ENCODE measurements at places on chromosomes 11 and 22.

- peak; percentile 22 for DNase-seq
Measured at GRCh38 chr11:31798057-31798553, 13.0 kb downstream of the PAX6 start.

DNA sequence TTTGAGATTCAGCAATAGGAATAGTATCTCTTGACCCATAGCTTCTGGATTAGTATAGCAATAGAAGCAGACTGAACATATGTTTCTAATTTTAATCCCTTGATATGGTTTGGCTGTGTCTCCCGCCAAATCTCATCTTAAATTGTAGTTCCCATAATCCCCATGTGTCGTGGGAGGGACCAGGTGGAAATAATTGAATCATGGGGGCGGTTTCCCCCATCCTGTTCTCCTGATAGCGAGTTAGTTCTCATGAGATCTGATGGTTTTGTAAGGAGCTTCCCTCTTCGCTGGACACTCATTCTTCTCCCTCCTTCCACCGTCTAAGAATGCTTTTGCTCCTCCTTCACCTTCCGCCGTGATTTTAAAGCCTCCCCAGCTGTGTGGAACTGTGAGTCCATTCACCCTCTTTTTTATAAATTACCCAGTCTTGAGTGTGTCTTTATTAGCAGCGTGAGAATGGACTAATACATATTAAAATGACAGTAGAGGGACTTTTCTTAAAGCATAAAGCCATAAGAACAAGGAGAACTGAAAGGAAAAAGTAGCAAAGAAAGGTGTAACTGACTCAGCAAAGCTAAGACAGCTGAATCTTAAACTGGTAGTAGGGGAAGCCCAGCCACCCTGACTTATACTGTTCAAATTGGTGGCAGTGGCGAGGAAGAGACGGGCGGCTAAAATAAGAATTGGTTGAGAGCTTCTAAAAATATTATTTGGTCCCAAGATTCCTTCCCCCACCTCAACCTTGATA lies 20.3 kb upstream of the SLN start:
- DNase-seq = no peak

DNA sequence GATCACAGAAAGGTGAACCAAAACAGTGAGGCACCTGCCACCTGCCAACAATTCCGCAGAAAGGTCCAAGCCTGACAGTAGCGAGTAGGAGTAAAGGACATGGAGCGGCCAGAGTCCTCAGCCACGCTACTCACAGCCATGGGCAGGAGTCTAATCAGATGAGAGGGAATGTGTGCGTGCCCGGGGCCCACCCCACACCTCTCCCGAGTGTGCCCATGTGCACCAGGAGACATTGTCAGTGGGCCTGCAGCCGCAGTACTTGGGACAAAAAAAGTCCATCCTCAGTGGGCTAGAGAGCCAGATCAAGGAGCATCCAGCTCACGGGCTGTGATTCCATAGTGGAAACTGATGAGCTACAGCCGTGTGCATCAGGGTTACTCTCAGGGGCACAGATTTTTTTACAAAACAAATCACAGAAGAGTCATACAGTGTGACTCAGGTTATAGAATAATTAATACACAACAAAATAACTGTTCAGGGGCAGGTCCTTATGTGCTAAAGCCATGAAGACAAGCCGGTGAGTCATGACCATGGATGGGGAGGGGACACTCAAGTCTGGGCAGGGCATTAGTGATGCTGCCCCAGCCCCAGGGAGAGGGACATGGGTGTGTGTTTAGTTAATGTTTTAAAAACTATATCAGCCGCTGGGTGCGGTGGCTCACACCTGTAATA lies 12.0 kb downstream of the SART1 start:
- DNase-seq = no peak

GRCh38 chr22:29715240-29715639 lies 4.6 kb upstream of the CABP7 start:
- DNase-seq = no peak

DNA sequence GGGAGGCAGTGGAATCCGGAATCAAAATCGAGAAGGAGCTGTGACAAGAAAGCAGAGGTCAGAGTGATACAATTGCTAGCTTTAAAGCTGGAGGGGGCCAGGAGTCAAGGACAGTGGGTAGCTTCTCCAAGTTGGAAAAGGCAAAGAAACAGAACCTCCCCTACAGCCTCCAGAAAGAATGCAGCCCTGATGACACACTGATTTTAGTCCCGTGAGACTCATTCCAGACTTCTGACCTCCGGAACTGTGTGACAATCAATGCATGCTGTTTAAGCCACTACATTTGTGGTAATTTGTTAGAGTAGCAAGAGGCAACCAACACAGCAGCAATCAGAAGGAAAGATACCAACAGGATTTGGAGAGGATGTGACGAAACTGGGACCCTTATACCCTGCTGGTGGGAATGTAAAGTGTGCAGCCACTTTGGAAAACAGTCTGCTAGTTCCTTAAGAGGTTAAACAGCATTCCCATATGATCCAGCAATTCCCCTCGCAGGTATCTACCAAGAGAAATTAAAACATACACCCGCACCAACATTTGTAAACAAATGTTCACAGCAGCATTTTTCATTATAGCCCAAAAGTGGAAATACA lies 66.7 kb downstream of the DSCAML1 start:
- no peak for DNase-seq

DNA sequence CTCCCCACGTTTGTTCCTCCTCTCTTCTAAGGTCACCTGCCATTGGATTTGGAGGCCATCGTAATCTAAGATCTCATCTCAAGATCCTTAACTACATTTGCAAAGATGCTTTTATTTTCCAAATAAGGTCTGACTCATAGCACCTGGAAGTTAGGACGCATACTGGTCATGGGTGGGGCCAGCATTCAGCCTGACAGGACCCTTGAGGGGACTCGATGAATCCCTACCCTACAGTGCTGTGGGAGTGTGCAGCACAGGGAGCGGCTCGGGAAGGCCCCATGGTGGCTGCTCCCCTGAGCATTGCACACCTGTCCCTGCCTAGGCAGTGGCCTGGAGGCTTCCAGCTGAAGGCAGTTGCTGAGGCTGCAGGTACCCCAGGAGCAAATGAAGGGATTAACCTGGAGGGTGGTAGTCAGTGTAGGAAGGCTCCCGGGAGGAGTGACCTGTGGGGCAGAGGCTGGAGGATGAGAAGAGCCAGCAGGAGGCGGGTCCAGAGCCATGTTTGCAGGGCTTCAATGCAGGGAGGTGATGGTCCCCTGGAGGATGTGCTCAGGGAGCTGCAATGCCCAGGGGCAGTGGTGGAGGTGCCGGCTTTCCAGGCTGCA lies 362.2 kb downstream of the CTTN start:
- DNase-seq = no peak

DNA sequence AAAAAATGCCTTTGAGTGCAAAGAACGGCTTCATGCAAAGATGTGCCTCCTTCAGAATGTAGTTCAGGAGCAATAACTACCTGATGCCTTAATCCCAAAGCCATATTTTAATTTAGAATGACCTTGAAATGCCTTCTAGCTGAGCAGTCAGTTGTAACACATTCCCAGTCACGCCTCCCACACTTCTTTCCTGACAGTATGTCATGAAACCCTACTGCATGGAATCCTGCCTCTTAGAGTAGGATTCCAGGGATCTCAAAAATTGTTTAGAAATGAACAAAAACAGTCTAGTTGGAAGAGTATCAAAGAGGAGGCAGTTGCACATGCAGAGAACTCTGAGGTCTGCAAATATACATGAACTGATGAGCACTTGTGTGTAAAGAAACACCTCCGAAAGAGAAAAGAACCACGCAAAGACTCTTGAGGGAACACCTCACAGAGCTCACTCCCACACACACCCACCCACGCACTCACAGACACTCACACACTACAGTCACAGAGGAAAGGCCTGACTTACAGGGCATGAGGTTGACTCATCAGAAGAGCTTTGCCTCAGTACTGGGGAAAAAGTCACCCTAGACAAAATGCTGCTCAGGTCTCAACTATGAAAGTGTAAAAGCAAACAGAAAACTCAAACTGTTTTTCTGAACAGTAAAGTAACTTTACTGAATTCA lies 77.4 kb downstream of the GGTLC2 start:
- DNase-seq = no peak

- no peak for DNase-seq
Measured at GRCh38 chr11:88206751-88207150, 31.5 kb upstream of the RAB38 start.

DNA sequence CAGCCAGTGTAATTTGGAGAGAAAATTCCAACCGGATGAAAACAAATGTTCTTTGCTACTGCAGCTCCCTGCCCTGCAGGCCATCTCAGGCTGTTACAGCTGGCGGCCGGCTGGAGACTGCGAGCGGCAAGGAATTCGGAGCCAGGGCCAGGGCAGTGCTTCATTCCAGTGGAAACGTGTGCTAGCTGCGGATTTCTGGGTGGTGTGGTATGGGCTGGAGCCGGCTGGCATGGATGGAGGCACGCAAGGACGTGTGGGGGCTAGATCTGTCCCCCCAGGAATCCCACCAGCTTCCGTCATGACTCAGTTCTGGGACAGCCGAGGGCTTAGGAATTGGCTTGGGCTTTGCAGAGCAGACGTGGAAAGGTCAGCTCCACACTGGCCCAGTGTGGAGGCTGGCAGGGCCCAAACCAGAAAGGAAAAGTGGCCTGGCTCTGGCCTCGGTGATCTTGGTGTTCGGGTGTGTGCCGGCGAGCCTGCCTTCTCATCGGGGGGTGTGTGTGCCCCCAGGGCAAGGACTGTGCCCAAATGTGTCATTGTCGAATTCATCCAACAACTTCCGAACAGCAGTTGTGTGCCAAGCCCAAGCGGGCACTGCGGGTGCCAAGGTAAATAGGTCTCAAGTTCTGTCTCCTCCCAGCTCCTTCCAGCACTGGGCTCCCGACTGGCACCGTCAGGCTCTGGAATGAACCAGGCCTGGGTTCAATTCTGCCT lies 48.1 kb upstream of the SHISAL1 start:
- DNase-seq = peak; percentile 66

GRCh38 chr22:25704701-25705100 lies 37.3 kb upstream of the MYO18B start:
- no peak for DNase-seq

DNA sequence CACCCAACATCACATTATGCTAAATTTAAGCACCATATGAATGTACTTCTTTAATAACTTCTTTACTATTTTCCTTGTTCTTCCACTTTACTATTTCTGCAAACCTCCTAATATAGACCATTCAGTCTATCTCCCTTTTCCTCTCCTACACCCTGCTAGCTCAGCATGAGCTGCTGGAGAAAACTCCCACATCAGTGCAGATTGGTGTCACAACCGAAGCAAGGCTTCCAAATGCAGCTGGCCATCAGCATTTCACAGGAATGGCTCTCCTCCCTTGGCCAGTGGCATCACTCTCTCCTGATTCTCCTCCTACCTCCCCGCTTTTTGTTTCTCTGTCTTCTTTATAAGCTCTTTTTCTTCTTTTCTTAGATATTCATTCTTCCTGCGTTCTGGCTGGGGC lies 118.7 kb upstream of the ZC3H12C start:
- no peak for DNase-seq

DNA sequence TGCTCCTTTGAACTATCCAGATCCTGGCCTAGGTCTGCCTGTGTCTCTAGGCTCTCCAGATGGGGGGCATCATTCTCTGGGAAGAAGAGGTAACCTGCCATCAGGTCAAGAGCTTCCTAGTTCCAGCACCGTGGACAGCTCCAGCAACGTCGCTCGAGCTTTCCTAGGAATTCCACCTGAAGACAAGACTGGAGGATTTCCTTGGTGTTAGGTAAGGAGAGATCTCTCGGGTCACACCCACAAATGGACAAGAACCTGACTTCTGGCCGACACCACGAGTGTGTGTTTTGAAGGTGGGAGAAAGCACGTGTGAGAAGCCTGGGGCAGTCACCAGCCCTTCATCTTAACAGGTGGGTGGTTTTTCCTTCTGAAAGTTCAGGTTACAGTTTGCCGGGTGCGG lies 1.2 kb downstream of the PRG3 start:
- DNase-seq = no peak

DNA sequence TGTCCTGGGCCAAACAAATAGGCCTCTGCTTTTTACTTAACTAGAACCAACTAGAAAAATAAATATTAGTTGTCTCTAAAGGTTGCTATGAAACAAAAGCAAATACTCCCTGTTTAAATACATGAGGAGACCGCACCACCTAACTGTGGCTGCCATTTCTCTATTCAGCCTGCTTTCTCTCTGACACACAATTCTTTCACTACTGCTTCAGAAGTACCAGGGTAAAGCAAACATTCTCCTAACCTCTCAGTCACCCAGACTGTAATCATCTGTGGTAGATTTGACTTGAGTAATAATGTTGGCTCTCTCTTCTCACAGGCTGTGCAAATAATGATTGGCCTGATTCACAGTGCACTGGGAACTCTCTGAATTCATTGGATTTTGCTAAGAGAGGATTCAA lies 41.0 kb upstream of the MS4A8 start:
- no peak for DNase-seq

DNA sequence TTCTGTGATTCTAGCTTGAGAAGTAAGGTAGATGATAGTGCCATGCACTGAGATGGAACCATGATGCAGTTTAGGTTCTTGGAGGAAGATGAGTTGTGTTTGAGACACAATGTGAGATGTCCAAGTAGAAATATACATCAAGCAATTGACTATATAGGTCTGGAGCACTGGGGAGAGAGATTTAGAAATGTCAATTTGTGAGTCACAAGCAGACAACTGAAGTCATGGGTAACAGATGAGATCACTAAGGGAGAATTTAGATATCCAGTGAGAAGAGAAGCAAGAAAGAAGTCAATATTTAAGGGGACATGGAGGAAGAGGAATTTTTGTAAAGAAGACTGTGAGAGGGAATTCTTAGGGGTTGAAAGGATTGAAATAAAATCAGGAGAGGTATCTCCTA lies 65.1 kb upstream of the RRAS2 start:
- no peak for DNase-seq

DNA sequence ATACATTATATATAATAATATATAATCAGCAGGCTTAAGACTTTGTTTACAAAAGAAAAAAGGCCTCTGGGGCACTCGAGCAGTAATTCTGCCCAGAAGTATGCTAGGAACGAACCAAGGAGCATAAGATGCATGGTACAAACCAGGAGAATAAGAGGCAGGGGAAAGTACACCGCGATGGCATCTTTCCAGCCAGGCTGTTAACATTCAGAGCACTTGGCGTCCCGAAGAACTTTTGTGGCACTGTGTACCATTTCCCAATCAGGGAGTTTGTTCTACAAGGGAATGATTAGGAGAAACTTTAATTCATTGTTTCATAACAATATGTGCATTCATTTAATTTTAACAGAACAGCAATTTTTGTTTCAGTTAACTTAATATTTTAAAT lies 125.1 kb downstream of the WT1 start:
- no peak for DNase-seq

DNA sequence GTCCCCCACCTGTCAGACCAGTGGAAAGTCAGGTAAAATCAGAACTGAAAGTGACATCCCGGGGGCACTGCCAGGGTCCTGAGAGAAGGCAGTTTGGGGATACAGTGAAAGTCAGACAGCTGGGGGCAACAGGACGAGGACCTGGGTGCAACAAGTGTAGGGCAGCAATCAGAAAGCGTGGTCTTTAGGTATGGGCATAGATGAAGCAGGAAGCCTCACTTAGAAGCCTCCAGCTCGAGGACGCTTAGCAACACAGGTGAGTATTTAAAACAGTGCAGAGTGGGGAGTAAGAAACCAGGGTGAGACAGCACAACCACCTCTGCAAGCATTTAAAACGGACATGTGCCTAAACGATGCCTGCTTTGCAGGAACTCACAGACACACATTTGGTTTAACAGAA lies 64.6 kb upstream of the POU2AF1 start:
- no peak for DNase-seq
